ENCODE measurements at places on chromosomes 1 and 21.

- no peak for DNase-seq
Measured at GRCh38 chr1:242427519-242427918, 97.0 kb downstream of the PLD5 start.

GRCh38 chr1:8458607-8459006 is 140.7 kb downstream of the SLC45A1 start:
- DNase-seq: no peak

- no peak for DNase-seq
Measured at GRCh38 chr1:22729912-22730311, 19.3 kb downstream of the EPHB2 start.

DNA sequence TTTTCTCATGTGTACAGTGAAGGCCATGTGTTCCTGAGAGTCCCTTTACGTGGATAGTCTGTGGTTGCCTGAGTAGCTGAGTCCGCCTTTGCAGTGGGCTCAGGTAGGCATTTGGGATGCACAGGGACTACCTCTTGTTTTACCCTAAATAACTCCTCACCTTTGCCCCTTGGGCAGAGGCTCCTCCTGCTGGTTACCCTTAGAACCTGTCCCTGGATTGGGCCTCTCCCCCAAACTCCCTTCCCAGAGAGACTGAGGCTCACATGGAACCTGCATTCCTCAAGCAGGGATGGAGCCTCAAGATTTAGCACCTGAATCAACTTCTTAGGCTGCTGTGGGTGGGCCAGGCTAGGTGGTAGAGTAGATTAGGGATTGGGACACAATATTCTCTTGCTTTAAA is 111.7 kb downstream of the FOXD2 start:
- DNase-seq: no peak

GRCh38 chr1:56376188-56376984 is 203.0 kb downstream of the PLPP3 start:
- DNase-seq: no peak

GRCh38 chr21:32307706-32308105 is 9.1 kb downstream of the MRAP start:
- DNase-seq: no peak

DNA sequence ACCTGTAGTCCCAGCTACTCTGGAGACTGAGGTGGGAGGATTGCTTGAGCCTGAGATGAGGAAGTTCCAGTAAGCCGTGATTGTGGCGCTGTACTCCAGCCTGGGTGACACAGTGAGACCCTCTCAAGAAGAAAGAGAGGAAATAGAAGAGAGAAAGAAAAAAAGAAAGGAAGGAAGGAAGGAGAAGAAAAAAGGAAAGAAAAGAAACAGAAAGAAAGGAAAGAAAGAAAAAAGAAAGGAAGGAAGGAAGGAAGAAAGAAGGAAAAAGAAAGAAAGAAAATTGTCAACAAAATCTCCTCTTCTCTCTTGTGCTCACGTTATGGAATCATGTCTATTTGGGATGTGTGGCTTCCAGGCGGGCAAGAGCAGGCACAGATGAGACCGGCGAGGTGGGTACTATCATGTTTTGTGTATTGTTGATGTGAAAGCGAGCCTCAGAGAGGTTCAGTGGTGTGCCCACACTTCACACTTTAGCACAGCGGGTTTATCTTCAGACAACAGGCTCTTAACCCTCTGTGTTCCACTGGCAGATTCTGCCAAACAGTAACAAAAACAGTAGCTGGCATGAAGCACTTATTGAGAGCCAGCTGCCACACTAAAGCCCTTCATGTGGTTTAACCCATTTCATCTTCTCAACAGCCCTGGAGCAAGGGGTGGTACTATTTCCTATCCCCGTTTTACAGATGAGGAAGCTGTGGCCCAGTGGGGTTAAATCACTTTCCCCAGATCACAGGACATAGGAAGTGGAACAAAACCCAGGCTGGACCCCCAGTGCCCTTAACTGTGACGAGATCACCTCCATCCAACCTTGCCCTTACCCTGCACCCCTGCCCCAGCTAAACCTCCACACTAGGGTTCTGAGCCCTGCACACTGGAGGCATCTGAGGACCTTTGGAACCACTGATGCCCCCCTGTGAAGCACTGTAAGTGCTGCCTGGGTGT is 94.7 kb upstream of the TARDBP start:
- no peak for DNase-seq

DNA sequence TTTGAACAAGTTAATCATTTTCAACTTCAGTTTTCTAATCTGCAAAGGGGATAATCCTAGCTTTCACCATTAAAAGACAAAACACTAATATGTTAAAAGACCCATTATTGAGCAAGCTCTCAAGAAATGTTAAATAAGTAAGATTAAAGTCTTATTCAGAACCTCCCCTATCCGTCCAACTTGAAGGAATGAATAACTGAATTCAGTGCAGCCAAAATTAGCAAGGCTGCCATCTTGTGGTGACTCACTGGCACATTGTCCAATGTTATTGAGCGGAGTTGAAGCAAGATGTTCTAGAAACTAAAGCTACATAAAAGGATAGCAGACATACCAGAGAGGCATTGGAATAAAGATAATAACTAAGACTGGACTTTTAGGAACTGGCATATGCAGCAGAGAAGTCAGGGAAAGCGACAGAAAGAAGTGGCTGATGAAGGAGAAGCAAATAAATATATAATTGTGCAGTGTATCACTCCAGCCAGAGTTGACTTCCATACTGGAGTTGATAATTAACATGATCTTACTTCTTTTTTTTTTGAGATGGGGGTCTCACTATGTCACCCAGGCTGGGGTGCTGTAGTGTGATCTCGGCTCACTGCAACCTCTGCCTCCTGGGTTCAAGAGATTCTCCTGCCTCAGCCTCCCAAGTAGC is 8.2 kb upstream of the CAP1 start:
- no peak for DNase-seq

DNA sequence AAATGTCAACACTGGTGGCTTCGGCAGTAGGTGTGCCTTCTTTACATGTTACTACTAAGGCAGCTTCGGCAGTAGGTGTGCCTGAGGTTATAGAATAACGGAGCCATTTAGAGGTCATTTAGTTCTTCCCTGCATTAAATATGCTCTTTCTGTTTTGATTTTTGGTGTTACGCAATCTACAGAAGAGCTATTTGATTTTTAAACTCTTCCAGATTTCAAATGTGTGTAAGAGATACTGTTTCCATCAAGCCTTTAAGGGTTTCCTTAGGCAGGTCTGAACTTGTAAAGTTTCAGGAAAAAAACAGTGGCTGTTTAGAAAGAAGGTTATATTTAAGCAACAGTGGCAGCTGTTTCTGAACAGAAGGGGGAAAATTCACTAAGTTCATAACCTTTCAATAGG is 54.8 kb downstream of the PIK3R3 start:
- DNase-seq: no peak

DNA sequence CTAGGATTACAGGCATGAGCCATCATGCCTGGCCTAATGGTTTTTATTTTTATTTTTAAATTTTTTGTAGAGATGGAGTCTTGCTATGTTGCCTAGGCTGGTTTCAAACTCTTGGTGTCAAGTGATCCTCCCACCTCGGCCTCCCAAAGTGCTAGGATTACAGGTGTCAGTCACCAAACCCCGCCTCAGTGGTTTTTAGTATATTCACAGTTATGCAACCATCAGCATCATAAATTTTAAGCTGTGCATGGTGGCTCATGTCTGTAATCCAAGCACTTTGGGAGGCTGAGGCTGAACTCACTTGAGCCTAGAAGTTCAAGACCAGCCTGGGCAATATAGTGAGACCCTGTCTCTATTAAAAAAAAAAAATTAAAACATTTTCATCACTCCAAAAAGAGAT is 28.6 kb downstream of the PIK3CD start:
- DNase-seq: no peak

DNA sequence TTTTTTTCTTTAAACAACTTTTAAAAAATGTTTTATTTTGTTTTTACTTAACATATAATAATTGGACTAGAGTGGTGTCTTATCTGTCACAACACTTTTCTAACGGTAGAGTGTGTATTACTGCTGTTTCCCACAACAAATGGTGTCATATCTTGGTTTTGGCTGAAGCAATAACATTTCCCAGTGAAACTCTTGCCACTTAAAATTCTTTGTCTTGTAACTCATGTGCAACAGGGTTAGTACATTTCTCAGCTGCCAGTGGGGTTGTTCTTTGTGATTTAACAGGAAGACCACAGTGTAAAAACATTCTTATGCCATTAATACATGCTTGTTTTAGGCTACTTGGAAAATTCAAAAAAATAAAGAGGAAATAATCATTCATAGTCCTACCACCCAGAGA is 43.5 kb downstream of the ALPL start:
- no peak for DNase-seq

- no peak for DNase-seq
Measured at GRCh38 chr1:111778541-111779051, 22.9 kb downstream of the DDX20 start.

DNA sequence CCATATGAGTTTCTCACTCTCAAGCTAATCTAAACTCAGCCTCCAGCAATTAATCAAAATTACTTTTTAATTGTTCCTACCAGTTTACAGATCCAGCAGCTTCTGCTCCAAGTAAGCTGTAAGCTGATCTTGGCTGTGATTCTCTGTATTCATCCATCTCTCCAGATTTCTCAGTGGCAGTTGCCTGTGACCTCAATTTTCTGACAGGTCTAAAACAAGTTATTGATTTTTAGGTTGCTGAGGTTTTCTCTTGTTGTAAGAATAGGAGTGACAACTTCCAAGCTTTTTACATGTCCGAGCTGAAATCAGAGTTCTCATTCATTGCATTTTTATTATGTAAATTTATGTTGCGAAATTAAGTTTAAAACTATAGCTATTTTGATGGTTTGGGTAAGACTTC is 1044.4 kb downstream of the PLA2G4A start:
- no peak for DNase-seq

- no peak for DNase-seq
Measured at GRCh38 chr1:193241132-193241827, 54.9 kb upstream of the B3GALT2 start.

DNA sequence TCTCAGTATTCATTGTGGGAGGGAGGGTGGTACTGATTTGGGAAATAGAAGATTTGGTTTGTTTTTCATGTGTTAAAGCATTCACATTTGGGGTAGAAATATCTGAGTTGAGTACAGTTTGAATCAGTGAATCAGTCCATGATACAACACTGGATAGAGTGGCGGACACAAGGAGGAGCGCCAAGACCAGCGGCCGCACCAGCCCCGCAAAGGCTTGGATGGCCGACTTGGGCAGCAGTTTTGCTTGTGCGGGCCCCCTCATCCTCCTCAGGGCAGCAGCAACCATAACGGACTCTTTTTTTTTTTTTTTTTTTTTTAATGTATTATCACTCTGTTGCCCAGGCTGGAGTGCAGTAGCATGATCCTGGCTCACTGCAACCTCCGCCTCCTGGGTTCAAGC is 20.0 kb upstream of the CDC14A start:
- DNase-seq: no peak

- DNase-seq: no peak
Measured at GRCh38 chr1:227562933-227563323, 428 bp upstream of the ZNF678 start.

DNA sequence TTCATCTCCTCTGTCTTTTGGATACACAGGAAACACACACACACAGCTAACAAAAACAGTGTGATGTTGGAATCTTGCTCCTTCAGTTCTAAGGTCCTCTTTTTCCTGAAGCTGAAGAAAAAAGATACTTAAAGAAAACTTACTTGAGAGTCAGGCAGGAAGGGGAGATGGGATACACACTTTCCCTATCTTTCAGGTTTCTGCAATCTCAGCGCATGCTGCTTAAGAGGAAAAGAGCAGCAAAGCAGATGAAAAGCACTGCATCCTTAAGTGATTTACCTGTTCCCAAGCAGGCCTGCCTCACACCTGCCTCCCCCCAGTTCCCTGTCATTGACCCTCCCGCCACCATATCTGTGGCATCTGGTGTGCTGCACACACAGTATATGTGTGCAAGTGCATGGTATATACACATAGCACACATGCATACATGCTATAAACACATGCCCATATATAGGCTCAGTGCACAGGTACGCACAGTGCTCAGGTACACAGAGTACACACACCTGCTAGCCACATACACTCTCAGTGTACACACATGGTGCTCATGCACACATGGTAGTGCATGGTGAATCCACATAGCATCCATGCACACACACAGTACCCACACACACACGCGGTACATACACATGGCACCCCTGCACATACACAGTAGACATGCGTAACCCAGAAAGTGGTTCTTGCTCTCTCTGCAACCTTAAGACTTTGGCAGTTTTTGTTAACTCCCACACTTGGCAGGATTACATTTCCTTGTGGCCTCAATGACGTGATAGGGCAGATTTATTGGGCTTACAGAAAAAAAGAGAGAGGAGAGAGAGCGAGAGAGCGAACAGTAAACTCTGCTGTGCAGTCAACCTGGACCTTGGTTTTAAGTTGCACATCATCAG is 166.9 kb downstream of the TOMM20 start:
- no peak for DNase-seq

DNA sequence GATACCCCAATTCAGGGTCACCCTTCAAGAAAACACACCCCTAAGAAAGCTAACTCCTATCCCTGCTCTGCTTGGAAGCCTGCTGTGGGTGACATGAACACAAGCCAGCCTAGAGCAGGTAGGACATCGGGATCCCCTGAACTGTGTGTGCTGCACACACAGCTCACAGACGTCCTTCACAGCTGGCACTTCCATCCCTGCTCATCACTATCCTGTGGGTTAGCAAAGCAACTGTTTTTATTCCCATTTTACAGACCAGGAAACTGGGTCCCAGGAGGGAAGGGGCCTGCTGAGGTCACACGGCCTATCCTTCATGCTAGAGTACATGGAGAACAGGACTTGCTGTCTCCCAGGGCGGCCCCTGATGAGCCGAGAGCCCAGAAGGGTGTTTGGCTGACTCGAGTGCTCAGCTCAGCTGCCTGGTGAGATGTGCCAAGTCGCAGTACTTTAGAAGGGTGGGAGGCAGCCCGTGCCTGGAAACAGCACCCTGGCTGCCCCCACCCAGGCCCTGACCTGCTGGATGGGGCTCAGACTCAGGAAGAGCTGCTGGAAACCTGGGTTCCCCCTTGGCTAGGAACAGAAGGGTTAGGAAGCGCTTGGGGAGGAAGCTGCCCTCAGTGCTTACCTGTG is 28.3 kb upstream of the BTG2 start:
- no peak for DNase-seq

- DNase-seq: no peak
Measured at GRCh38 chr1:78165816-78166215, 120.0 kb downstream of the GIPC2 start.

DNA sequence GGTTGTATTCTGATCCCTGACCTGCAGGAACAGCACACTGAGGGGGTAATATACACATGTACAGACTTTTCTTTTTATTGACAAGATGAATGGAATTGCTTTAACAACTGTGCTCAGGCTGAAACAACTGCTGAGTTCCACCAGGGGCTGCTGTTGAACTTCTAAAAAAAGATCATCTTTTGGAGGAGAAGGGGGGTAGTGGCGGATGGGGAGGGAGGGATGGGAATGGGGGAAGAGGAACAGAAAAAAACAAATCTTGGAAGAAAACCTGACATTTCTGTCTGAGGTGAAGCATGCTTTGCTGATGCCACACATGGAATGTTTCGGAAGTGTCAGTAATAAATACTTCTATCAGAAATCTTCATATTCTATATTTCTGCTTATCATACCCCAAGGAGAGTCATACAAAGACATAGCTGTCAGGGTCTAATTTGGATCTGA is 75.0 kb downstream of the RWDD3 start:
- DNase-seq: peak; percentile 67
